ENCODE measurements at places on chromosomes 4 and X.

DNA sequence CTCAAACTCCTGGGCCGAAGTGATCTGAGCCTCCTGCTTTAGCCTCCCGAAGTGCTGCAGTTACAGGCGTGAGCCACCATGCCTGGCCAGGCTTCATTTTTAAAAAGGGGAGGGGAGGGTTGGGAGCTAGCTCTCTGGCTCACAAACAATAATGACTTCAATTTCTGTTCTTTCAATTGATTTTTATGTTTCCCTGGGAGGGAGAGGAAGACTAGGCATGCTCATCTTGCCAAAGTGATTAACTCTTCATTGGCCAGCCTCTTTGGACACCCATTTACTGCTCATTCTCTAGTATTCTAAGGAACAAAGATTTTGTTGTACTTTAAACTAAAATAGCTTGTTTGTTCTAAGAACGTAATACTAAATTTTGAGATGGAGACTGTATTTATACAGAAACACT lies 43.4 kb upstream of the TRIM2 start:
- DNase-seq: no peak

- no peak for DNase-seq
Measured at GRCh38 chr4:6840062-6840976, 57.8 kb downstream of the KIAA0232 start.

- peak; percentile 19 for DNase-seq
Measured at GRCh38 chr4:37889849-37890800, 759 bp upstream of the TBC1D1 start.

DNA sequence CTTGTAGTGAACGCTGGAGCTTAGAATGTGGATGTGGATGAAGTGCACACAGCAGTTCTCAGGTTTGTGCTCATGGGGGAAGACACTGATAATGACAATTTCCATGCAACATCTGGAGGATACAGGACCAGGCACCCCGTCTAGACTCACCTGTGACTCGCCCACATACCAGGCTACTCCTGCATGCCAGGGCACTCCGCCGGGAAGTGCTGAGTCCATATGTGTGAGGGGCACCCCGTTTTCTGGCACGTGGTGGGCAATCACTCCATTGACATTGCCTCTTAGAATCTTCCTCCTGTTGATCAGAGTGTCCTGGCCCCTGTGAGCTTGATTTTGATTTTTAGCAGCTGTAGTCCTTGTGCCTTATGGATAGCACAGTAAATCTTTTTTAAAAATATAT lies 90.9 kb upstream of the LRPAP1 start:
- no peak for DNase-seq

GRCh38 chrX:47366041-47366722 lies 4.2 kb upstream of the ZNF157 start:
- peak; percentile 75 for DNase-seq

GRCh38 chr4:85243857-85244256 lies 231.1 kb upstream of the ARHGAP24 start:
- no peak for DNase-seq

All from right lung (tissue), 10 donors.